Activated CD8-positive, alpha-beta memory T cell treated with anti-CD3 and anti-CD28 coated beads for 1 hour (primary cell): ENCODE measurements at places on chromosomes 4 and X.

DNA sequence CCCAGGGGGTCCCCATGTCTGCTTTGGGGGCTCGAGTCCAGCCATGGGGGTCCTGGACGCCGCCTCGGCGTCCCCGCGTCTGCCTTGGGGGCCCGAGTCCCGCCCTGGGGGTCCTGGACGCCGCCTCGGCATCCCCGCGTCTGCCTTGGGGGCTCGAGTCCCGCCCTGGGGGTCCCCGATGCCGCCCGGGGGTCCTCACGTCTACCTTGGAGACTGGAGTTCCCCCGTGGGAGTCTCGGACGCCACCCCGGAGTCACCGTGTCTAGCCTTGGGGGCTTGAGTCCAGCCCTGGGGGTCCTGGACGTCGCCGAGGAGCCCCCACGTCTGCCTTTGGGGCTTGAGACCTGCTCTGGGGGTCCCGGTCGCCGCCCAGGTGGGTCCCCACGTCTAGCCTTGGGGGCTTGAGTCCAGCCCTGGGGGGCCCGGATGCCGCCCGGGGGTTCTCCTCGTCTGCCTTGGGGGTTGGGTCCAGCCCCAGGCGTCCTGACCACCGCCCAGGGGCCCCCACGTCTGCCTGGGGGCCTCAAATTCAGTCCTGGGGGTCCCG lies 1.1 kb upstream of the GTPBP6 start:
- no peak for DNase-seq

DNA sequence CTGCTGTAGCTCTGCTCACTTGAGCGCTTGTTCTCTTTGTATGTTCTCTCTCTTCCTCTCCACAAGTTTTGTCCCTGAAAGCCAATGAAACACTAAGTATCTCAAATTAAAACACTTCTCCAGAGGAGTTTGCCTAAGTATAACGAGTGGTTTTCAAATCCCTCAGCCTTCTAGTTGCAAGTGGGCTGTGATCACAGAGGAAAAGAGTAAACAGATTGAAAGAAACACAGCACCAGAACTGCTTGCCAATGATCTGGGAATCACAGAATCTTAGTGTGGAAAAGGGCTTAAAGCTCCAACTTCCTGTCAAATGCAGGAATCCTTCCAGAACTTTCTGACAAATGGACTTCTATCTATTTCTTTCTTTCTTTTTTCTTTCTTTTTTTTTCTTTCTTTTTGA lies 4.8 kb upstream of the PRSS12 start:
- no peak for DNase-seq

GRCh38 chr4:112170451-112170993 lies 25.3 kb downstream of the FAM241A start:
- DNase-seq = no peak

- DNase-seq = no peak
Measured at GRCh38 chr4:94221916-94222315, 14.3 kb downstream of the SMARCAD1 start.

- no peak for DNase-seq
Measured at GRCh38 chrX:77953302-77953701, 16.1 kb downstream of the PGAM4 start.
